ENCODE measurements at places on chromosomes 7 and 10.

DNA sequence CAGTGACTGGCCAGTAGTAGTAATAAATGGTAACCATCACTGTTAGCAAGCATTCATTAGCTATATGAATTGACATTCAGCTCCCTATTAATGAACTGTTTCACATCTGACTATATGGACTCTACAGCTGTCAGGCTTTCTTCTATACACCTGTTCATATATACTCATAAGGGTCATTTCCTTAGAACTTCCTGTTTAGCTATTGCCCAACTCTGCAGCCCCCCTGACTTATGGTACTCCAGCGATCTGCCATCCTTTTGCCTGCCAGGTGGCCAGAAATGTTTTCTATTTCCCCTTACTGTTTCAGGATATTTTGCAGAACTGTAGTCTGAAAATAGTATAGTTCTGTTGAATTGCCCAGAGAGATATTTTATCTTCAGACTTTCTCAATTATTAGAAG, 56.6 kb downstream of the TASOR2 start:
- DNase-seq, result no peak

- DNase-seq, result peak; percentile 20
These were observed 15.3 kb upstream of the MAPK8 start for GRCh38 chr10:48291190-48291589.

DNA sequence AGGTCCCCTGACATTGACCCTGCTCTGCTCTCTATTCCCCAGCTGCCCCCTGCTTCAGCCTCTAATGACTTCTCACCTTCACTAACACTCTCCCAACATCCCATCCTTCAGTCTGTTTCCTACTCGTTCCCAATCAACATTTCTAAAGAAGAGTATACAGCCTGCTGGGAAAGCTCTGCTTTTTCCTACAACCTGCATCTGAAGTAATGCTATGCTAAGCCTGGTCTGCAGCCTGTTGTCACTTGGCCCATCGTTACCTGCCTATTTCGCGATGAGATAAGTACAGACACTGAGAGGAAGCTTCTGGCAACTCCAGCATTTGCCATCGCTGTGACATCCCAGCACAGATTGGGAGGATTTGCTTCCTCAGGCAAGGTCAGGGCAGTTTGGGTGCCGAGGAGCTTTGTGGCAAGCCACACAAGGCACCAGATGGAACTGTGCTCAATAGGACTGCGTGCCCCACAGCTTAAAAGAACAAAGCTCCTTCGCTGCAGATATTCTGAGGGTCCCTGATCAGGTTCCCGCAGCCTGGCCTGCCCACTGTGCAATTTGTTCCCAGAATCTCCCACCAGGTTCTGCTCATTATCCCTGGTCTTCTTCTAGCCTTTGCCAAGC, 51.4 kb downstream of the PKD1L1 start:
- no peak for DNase-seq

DNA sequence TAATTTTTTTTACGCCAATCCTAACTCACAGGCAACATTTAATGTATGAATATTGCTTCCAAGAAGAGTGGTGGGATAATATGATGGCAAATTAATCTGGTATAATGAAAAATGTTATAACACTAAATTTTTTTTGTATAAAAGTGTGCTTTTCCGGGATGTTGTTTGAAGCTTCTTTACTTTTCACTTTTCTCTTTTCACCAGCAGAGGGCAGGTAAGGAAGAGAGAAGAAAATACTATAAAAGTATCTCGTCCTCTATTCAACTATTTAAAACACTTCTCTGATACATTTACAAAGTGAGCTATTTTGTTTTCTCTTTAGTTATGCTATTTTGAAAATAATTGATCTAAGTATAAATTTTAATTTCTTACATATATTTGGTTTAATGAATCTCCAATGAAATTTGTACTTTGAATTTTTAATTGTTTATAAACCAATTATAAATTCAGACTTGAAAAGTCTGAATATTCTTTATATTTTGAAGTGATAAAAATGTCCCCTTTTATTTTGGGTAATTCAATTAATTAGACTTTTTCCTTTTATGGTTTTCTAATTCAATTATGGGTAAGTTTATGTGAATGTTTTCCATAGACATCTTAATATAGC, 20.7 kb upstream of the CFTR start:
- DNase-seq, result peak; percentile 19

DNA sequence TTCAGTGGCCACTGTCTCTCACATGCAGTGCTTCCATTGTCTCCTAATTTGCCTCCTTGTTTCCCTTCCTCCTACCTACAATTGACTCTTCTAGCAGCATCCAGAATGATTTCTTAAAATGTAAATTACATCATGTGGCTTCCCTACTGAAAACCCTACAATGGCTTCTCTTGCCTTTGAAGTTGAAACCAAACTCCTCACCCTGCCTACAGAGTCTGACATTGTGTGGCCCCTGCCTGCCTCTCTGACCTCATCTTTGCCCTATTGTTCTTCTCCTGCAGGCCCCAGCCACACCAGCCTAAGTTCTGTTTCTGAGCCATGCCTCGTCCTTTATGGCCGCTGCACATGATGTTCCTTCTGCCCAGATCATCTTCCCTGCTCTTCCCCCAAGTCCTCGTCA, 35.8 kb upstream of the CDK1 start:
- DNase-seq, result no peak

DNA sequence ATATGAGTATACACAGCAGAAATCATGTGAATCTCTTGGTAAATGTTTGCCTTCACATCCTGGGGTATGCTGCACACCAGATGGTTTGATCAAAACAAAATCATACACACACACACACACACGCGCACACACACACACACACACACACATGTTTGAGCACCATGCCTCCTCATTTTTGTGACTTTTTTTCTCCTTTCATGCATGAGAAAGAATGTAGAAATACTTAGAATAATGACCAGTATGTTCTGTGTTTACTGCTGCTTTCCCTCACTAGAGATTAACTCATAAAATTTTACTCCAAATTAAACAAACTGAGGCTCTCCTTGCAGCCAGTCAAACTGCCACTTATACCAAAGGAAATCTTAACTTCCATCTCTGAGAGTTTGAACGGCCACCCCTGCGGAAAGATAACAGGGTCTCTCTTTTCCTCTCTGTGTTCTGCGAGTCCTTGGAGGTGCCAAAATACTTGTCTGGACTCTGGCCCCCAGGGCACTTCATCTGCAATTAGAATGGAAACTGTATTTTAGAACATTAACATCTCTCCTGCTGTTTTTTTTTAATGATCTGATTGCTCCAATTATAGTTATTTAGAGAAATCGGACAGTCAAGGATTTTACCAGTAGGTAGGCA, 320.8 kb upstream of the NFE2L3 start:
- DNase-seq, result no peak

- DNase-seq, result peak; percentile 23
These were observed 64.8 kb downstream of the CD36 start for GRCh38 chr7:80703272-80703671.

DNA sequence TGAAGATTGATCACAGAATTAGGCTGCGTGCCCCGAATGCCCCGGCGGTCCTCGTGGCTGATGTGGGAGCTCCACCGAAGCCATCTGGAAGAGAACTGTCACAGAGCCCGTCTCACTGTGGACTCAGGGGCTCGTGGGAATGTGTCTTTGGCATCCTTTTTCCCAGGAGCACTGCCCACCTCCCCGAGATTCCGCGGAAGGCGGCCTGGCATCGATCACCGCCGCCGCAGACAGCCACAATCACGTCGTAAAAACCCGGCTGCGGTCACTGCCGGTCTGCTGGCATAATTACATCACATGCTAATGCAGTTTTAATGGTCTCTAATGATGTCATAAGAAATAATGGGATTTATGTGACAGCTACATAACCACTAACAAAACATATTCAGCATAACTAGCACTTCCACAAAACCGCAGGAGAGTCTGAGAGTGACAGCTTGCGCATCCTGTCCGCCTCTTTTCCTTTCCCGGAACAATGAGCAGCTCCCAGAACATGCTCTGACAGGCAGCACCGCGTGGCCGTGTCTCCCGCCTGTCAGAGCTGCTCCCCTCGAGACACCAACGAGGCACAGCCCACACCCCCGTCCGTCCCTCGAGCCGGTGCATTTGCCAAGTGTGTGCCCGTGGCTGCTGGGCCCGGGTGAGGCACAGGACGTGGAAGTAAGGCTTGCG, 490.0 kb downstream of the PTPRN2 start:
- no peak for DNase-seq

- DNase-seq, result peak; percentile 54
These were observed 143.3 kb downstream of the HDAC9 start for GRCh38 chr7:18638594-18639452.

DNA sequence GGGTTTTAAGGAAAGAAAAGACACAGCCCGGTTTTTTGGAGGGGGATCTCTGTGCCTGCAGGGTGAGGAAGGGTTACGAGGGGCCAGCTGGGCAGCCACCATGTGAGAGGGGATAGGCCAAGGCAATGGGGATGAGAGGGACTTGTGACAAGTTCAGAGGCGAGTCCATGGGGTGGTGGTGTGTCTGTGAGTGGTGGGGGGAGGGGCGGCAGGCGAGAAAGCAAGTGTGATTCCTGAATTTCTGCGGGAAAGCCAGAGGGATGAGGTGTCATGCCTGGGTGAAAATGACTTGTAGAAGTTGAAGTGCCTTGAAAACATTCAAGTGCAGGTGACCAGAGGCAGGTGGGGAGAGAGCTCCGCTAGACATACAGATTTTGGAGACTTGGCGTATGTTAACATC, 61.0 kb upstream of the RNF32 start:
- DNase-seq, result no peak

GRCh38 chr10:60252688-60253087, 137.0 kb downstream of the ANK3 start:
- no peak for DNase-seq

GRCh38 chr10:33743429-33743857, 409.0 kb upstream of the NRP1 start:
- DNase-seq, result no peak

- DNase-seq, result no peak
These were observed 435.9 kb upstream of the PHF14 start for GRCh38 chr7:10537764-10538163.

DNA sequence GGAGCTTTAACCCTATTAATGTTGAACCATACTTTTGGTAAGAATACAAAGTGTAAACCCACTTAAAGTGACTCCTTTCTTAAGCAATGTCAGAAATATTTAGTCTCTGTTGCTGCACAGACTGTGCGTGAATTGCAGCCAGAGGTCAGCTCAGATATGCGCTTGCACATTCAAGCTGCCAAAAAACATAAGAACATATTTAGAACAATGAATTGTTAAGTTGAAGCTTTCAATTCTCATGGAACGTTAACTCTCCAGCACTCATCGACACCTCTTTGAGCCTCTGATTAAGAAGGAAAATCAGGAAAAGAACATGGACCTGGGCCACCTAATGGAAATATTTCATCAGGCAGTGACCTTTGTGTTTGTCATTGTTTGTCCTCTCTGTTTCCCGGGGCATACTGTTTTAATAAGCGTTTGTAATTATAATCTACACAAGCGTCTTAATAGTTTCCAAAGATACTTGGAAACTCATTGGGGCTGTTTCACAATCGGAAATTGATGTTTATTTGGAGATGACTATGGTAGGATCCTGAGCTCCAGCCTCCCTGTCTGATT, 193.0 kb upstream of the CELF2 start:
- DNase-seq, result peak; percentile 74

DNA sequence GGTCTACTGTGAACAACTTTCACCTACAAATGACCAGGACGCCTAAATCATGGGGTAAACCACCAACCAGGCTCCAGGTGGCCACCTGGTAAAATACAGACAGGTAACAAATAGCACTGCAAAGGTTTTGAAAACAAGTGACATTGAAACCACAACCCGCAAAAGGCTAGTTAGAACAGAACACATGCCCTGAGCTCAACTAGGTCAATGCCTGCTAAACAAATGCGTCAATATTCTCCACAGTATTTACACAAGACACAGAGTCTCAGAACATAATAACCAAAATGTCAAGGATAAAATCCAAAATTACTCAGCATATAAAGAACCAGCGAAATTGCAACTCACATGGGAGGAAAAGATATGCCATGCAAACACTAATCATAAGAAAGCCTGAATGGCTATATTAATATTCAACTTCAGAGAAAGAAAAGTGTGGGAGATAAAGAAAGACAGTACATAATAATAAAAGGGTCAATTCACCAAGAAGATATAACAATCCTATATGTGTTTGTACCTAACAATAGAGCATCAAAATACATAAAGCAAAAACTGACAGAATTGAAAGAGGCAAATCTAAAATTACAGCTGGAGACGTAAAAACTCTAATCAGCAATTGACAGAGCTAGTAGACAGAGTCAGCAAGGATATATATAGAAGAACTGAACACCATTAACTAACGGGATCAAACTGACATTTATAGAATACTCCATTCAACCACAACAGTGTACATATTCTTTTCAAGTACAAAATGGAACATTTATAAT, 47.6 kb downstream of the SMURF1 start:
- no peak for DNase-seq

- no peak for DNase-seq
These were observed 95.1 kb downstream of the USP6NL start for GRCh38 chr10:11516431-11516746.

GRCh38 chr7:116730097-116731022, 58.4 kb downstream of the MET start:
- no peak for DNase-seq

GRCh38 chr10:3031490-3031889, 35.9 kb upstream of the PFKP start:
- DNase-seq, result no peak

- DNase-seq, result no peak
These were observed 150.9 kb upstream of the MTPN start for GRCh38 chr7:136128050-136128449.

DNA sequence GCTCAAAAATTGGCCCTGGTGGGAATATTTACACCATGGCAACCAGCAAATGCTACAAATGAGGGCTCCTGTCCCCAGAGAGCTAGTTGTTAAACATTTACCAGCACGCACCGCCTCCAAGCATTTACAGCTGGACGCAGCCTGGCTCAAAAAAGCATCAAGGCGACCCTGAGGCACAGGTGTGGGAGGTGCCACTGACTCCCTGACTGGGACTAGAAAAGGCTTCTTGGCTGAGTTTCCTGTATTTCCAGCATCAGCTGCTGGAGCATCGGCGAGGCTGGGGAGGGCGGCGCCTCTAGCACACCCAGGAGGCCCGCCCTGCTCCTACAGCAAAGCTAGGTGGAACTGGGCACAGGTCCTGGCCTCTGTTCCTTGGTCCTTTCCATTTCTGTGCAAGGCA, 43.5 kb upstream of the ZRANB1 start:
- DNase-seq, result no peak
